Hepatocyte (in vitro differentiated cells): ENCODE measurements at places on chromosomes 2 and 18. TPM values are rescaled to one million over a fixed set of nuclear protein-coding genes. Genes with fewer than 3 reads are reported as not detected.

- no peak for DNase-seq
These were observed 31.7 kb downstream of the EMX1 start for GRCh38 chr2:72949045-72949444.

DNA sequence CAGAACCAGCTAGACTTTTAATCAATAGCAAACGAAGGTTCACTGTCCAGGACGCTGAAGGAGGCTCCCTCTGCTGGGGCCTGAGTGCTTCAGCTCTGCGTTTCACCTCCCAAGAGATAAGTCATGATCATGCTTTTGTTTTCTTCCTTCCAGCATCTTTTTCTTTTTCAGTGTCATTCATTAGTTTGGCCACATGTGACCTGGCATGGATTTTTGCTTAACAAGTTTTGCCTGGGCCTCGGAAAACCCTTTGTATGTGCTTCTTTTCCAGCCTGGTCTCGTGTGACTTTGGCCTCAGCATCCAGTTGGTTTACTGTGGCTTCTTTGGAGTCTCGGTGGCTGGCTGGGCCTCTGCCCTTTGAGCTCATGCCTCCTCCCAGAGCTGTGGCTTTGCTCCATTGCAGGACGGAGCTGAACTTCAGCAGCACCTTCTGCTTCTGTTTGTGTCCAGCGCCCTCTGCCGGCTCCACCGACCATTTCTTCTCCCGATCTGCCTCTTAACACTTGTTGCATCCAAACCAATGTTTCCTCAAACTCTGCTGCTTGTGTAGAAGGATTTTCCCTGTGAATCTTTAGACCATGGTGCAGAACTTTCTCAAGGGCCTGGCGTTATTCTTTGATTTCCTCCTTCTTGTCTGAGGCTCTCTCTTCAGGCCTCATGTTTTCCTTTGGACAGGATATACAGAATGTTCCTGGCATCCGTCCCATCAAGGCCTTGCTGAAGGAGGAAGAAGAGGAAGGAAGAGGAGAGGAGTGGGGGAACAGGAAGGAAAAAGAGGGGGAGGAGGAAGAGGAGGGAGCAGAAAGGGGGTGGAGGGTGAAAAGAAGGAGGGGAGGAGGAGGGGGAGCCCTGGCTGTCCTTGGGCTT, 23.6 kb upstream of the HES6 start:
- DNase-seq: peak; percentile 94

DNA sequence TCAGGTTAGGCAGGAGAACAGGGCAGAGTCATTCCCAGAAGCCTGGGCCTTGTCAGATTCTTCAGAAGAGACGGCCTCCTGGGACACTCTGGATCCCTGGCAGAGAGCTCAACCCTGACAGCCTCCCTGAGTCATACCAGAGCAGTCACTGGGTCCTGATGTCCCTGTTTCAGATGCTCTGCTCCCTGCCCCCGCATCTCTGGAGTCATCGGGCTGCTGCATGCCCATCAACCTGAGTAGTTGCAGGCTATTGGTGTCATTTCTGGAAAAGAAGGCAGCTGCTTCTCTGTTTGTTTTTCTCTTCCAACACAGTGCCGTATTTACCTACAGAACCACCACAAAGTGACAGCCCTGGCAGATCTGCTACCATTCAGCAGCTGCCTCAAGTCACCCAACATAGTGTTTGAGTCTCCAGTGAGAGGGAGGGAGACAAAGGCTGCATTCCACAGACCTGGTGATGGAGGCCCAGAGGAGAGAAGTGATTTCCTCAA, 145.1 kb downstream of the B3GNT2 start:
- peak; percentile 71 for DNase-seq

GRCh38 chr2:112229348-112229747, 25.5 kb downstream of the ZC3H8 start:
- no peak for DNase-seq

DNA sequence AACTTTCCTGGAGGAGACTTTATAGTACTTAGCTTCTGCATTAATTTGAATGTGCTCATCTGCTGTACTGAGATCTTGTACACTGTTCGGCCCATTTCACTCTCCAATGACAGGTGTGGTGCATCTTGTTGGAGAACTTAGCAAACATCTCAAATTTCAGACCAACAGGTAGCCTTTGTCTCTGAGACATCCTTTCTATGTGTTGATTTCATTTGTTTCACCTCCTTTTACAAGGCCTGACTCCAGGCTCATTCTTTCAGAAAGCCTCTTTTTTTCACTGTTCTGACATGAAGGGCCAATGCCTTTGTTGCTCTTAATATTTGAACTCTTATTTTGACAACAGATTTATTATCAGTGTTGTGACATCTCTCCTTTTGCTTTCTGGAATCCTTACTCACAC, 271.8 kb upstream of the FANCL start:
- no peak for DNase-seq

DNA sequence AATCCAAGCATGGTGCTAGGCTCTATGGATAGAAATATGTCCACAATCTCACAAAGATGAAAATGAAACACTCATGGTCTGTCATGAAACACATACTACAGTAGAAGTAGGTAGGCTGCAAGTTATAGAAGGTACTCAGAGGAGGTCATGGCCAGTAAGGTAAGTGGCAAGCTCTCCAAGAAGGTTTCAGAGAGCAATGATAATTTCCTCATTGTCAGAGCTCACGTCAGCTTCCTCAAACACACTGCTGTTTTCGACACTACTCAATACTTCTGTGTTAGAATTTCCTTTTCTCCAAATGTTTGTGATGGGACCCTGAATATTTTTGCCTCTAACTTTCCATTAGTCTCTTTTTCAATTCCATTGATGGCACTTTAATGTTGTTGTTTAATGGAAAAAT, 25.5 kb downstream of the CCDC141 start:
- DNase-seq: no peak

DNA sequence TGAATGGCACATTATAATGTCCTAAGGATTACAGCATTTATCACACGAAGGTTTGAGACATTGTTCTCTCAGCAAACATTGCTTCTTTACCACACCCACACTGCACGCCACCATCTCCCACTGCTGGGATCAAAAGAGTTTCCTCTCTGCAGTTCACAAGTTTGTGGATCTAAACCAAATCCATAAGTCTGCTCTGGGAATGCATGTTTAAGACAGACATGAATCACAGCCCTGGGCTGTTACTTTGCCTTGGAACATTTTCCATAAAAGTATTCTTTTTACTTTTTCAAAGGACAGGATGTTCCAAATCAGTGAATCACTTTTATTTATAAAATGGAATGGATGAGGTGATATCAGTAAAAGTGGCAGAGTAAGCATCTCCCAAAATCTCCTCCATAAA, 36.1 kb downstream of the STPG4 start:
- peak; percentile 29 for DNase-seq

DNA sequence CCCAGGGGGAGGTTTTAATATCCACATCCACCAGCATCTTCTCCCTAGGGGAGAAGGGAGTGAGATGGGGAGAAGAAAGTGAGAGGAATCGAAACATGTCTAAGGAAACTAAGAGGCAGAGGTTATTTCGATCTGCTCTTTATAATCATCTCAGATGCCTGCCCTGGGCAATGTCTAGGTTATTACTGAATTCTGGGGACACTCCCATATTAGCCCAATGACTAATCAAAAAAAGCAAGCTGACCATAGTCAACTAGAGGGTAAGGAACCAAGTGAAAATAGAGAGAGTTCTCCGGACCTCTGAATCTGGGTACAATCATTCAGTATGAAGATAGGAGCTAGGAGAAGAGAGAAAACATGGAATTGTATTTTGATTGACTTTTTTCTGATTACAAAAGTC, 56.7 kb upstream of the EML4 start:
- no peak for DNase-seq

DNA sequence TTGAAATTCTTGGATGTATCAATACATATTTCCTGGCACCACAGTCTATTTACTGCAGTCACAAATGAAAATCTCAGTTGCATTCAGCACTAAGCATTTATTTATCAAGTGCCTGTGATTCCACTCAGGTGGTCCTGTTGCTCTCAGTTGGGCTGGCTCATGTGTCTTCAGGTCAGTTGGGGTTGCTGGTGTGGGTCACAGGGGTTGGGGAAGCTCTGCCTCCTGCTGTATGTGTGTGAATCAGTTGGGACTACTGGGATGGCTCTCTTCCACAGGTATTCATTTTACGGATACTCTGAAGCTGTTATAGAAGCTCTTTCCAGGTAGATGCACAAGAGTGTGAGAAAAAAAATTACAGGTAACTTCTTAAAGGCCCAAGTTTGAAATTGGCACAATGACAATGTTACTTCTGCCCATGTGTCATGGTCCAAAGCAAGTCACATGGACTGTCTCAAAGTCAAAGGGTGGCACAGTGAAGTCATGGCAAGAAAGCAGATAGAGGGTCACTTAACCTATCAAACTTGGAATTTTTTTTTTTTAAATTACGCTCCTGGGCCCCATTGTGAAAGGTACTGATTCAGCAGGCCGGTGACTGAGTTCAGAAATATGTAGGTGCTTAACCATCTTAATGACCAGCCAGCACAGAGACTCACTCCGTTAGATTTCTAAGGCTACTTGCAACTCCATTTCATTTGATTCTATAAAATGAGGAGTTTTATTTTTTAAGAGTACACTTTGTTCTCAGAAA, 249.2 kb upstream of the GCFC2 start:
- no peak for DNase-seq

- no peak for DNase-seq
These were observed 391.7 kb downstream of the METTL4 start for GRCh38 chr18:2179498-2180183.

ANKRD53 gene
- total RNA-seq: 0.48 and 0.97 TPM in 2 replicates

- DNase-seq: no peak
These were observed 492.5 kb upstream of the SPHKAP start for GRCh38 chr2:228673876-228674554.

GRCh38 chr2:233912691-233913423, 4.3 kb upstream of the TRPM8 start:
- peak; percentile 78 for DNase-seq

- DNase-seq: no peak
These were observed 65.8 kb upstream of the HS6ST1 start for GRCh38 chr2:128384446-128384845.

GRCh38 chr2:130319536-130319935, 23.2 kb upstream of the IMP4 start:
- no peak for DNase-seq

GALR1 gene
- 0.07 and 0.36 TPM in 2 replicates for total RNA-seq

GRCh38 chr18:75157851-75158250, 51.1 kb downstream of the PTGR3 start:
- no peak for DNase-seq

DNA sequence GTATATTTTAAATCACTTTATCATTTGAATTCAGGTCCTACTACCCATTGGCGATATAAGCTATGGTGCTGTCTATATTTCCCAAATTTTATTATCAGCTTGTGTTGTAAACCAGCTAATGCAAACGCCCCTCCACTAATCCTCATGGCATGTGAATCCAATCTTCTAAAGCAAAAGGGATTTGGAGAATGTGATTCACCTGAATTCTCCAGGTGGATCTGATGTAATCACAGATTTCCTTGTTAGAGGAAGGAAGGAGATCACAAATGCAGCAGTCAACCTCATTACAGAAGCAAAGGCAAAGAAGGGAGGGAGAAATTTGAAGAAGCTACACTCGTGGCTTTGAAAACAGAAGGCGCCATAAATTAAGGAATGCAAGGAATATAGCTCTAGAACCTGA, 431.1 kb upstream of the CDH19 start:
- DNase-seq: no peak

PKDCC gene
- 278 and 339 TPM in 2 replicates for total RNA-seq

GAL3ST2 gene
- total RNA-seq: 0.20 and 0.53 TPM in 2 replicates

GRCh38 chr18:7749008-7749405, 181.9 kb downstream of the PTPRM start:
- DNase-seq: no peak

GRCh38 chr18:46250084-46250811, 146.1 kb downstream of the HAUS1 start:
- peak; percentile 75 for DNase-seq

DAW1 gene
- total RNA-seq: 0.23 and 0.68 TPM in 2 replicates

GRCh38 chr2:101106453-101107181, 44.6 kb downstream of the TBC1D8 start:
- peak; percentile 57 for DNase-seq

GRCh38 chr2:130911996-130912395, 75.3 kb downstream of the ARHGEF4 start:
- DNase-seq: no peak

DNA sequence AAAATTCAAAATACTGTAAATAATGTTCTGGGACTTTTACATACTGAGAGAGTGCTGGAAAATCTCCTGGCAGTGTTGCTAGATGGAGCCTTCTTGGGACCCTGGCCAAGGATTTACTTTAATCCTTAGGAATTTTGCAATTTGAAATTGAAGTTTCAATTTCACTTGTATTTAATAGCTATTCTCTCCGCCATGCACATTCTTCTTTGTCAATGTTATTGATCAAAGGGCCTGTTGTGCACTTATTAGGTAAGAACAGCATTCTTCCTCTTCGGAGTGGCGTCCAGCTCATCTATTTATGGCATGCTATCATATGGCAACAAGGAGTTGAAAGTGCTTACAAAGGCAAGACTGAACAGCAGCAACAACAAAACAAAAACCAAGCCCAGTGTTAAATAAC, 40.1 kb upstream of the SOS1 start:
- no peak for DNase-seq
